ENCODE measurements at places on chromosomes 4 and X.

DNA sequence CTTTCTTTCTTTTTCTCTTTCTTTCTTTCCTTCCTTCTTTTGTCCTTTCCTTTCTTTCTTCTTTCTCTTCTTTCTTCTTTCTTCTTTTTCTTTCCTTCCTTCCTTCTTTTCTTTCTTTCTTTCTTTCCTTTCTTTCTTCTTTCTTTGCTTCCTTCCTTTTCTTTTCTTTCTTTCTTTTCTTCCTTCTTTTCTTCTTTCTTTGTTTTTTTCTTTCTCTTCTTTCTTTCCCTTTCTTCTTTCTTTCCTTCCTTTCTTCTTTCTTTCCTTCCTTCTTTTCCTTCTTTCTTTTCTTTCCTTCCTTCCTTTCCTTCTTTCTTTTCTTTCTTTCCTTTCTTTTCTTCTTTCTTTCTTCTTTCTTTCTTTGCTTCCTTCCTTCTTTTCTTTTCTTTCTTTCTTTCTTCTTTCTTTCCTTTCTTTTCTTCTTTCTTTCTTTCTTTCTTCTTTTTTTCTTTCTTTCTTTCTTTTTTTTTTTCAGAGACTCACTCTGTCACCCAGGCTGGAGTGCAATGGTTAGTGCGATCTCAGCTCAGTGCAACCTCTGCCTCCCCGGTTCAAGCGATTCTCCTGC lies 18.5 kb downstream of the TMEM187 start:
- no peak for DNase-seq

GRCh38 chr4:82661181-82661992 lies 99.6 kb upstream of the TMEM150C start:
- DNase-seq: no peak

DNA sequence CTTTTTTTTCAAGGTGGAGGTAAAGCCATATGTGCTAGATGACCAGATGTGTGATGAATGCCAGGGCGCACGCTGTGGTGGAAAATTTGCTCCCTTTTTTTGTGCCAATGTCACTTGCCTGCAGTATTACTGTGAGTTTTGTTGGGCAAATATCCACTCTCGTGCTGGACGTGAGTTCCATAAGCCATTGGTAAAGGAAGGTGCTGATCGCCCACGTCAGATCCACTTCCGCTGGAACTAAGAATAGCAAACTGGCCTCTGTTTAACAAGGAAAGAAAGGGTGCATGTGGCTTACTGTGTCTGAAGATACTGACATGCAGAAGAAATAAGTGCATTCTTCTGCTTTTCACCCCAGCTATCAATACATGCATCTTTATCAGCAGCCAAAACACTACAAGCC lies 63.9 kb downstream of the CPEB2 start:
- no peak for DNase-seq

DNA sequence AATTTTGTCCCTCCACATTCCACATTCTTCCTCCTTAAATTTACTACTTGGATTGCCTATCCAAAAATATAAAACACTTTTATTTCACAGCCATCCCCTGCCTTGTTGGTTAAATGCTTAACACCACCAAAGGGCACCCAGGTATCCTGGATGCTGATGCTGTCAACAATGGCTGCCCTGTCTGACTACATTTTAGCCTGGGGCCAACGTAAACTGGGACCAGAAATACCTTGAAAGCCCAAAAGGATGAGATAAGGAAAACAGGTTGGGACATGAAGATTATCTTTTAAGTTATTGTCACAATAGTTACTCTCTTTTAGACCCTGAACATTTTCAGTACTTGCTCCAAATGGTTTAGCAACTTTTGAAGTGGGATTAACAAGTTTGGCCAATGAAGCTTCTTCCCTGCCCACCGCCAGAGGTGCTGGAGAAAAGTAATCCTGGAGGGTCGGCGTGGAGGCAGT lies 775 bp upstream of the YIPF6 start:
- DNase-seq: peak; percentile 17

- DNase-seq: no peak
Observed at GRCh38 chr4:12562476-12563140, 921.5 kb downstream of the RAB28 start.

- DNase-seq: no peak
Observed at GRCh38 chr4:88178626-88179231, 20.3 kb upstream of the ABCG2 start.

DNA sequence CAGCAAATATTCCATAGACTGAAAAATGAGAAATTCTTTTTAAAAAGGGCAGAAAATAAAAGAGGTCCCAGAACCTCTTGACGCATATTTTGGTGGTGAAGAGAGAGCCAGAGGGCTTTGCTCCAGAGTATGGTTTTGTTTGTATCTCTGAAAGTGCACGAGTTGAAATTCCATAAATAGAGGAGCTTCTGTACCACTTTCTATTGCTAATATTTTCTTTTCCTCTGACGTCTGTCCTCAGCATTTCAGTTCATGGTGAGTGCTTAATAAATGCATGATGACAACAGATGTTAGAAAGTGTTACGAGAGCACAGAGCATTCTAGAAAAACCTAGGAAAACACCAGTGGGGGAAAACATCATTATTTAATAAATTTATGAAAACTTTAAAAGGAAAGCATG lies 145.6 kb downstream of the AMELX start:
- peak; percentile 20 for DNase-seq

DNA sequence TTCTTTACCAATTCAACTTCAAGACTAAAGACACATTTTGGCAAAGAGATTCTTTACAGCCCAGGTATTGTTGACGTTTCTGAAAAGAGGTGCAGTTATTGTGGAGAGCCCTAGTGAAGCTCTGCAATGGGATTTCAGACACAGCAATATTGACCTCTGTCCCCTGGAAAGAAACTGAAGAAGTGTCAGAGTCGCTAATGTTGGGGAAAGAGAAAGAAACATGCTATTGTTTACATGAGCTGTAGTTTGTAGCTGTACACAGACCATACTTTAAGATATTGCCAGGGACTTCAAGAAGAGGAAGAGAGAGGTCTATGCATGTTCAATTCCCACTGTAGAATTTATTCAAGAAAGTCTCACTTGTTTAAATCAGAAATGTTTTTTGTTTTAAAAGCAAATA lies 497.3 kb upstream of the BOD1L1 start:
- no peak for DNase-seq

DNA sequence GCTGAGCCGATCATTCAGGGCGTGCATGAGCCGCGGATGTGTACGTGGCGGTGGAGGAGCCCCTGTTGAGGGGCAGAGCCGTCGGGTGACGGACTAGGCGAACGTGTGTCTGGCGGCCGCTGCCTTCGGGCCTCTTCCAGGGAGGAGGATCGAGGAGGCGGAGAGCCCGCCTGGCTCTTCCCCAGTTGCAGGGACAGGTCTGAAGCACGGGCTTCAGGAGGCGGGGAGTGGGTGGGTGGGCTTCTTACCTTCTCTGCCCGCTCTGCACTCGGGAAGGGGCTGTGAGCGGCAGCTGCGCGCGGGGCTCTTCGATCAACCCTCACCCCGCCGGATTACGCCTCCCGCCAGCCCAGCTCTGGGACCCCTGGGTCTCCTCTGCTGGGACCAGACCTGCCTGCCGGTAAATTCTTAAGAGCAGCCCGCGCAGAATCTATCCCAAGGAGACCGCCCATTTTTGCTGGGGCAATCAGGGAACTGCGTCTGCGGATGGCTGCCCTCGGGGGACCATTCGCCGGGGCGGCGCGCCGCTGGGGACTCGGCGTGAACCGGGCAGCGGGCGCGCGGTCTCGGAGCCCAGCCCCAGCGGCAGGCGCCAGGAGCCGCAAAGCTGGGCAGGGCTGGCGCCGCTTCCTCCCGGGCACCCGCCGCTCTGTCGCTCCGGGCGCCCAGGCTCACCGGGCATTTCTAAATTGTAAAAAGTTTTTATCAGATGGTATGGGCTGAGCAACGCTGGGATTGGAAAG lies 4.9 kb downstream of the PLAC8 start:
- peak; percentile 26 for DNase-seq

GRCh38 chr4:185134307-185134869 lies 8.7 kb upstream of the SLC25A4 start:
- no peak for DNase-seq

DNA sequence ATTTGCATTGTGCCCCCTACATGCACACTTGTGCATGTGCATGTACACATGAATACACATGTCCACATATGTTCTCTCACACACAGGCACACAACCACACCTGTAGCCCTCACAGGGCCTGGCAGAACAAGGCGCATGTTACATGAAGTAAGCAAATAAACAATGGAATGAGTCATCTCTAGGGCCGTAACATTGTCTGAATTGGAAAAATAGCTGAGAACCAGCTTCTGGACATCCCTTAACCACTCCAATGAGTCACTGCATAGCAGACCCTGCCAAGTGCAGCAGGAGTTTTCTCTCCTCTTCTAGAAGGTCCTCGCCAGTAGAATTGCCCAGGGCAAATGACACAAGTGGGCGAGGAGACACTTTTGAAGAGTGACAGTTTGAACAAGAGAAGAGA lies 66.1 kb downstream of the MAGEA10 start:
- no peak for DNase-seq

GRCh38 chrX:1535241-1536041 lies 1.5 kb downstream of the P2RY8 start:
- DNase-seq: no peak

DNA sequence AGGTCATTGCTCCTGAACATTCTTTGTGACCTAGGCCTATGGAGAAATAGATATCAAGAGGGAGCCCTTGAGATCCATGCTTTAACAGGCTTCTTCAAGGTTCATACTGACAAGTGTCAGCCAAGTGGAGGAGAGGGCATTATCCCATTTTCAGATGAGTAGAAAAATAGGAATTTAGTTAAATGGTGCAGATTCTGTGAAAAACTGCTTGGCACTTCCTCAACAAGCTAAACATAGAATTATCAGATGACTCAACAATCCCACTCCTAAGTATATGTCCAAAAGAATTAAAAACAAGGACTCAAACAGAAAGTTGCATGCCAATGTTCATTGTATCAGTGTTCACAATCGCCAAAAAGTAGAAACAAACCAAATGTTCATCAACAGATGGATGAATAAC lies 43.8 kb upstream of the KCNIP4 start:
- no peak for DNase-seq

GRCh38 chrX:115269051-115269683 lies 20.3 kb upstream of the LUZP4 start:
- no peak for DNase-seq

GRCh38 chrX:71846429-71846828 lies 64.2 kb upstream of the NHSL2 start:
- DNase-seq: no peak

DNA sequence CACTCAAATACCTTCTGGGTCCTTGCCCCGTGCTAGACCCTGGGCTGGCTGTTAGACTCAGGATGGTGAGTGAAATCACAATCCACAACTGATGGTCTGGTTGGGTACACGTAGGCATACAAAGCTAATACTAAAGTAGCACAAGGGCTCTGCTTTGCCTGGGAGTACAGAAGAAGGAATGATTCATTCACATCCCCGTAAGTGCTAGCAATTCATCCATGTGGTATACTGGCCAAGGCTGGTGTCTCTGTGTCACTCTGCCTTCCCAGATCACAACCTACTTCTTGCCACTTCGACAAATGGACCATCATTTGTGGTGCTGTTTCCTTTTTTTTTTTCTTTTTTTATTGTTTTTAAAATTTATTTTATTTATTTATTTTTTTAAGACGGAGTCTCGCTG lies 19.7 kb upstream of the RBM47 start:
- no peak for DNase-seq

DNA sequence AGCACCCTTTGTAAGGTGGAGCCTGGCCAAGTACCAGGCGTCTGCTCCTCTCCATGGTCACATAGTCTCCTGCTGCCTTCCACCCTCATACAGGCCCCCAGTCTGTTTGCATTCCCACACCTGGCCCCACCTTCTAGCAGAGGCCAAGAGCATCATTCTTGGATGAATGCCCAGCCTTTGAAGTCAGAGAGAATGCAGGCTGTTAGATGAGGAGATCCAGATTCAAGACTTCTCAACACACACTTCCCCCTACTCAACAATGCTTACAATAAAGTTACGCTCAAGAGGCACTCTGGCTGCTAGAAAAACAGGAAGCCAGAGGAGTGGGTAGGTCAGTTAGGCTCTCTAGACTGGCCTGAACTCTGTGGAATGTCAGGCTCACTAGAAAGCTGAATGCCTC lies 43.3 kb downstream of the SHROOM4 start:
- no peak for DNase-seq

GRCh38 chrX:98962996-98963395 lies 1447.1 kb downstream of the PCDH19 start:
- no peak for DNase-seq

DNA sequence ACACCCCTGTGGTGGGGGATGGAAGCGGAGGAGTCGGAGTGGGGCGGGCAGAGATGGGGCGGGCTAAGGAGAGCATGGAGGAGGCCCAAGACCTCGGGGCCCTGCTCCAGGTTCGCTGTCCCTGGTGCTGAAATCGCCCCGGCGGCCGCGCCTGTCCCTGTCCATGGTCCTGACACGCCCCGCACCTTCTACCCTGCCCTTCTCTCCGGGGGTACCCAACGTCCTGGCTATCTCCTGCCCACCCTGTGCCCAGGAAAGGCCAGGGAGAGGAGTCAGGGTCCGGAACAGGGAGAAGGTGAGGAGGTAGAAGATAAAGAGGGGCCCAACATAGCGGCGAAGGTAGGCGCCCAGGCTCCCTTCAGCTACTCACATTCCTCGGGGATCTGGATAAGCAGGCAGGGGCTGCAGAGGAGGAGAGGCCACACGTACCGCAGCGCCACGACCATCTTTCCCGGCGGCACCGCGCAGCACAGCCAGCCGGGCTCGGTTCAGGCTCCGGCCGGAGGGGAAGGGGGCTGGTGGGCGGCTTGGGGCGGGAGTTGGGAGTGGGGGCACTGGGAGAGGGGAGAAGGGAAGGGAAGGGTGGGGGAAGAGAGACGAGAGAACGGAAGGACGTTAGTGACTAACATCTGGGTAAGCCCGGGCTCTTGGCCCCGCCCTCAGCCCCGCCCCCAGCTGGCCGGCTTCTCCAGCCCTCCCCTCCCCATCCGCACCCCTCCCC lies 10.4 kb downstream of the L1CAM start:
- peak; percentile 30 for DNase-seq

DNA sequence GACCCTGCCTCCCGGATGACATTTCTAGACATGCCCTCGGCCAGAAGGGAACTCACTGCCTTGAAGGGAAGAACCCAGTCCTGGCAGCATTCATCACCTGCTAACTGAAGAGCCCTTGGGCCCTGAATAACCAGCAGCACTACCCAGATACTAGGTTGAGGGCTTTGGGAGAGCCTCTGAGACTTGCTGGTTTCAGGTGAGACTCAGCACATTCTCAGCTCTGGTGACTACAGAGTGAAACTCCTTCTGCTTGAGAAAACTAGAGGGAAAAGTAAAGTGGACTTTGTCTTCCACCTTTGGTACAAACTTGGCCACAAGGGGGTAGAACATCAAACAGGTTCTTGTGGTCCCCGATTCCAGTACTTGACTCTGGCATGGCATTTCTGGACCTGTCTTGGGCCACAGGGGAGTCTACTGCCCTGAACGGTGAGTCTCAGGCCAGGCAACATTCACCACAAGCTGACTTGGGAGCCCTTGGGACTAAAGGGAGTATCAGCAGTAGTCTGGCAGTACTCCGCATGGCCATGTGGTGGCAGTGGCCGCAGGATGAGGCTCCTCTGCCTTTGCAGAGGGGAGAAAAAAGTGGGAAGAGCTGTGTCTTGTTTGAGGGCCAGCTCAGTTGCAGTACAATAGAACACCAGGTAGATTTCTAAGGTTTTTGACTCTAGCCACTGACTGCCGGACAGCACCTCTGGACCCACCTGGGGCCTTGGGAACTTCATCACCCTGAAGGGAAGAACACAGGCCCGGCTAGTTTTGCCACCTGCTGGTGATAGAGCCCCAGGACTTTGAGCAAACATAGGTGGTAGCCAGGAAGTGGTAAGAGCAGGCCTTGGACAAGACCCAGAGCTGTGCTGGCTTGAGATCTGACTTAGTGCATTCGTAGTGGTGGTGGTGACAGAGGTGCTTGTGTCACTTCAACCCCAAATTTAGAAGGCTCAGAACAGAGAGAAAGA lies 414.8 kb downstream of the OPHN1 start:
- DNase-seq: peak; percentile 7

- DNase-seq: peak; percentile 41
Observed at GRCh38 chr4:147707892-147708672, 23.8 kb upstream of the ARHGAP10 start.

All from NCI-H460 (cell line).